HEK293T (cell line): ENCODE measurements at places on chromosomes 6 and 20.

- DNase-seq, result no peak
Measured at GRCh38 chr6:31940256-31940664, 5.6 kb upstream of the CFB start.

DNA sequence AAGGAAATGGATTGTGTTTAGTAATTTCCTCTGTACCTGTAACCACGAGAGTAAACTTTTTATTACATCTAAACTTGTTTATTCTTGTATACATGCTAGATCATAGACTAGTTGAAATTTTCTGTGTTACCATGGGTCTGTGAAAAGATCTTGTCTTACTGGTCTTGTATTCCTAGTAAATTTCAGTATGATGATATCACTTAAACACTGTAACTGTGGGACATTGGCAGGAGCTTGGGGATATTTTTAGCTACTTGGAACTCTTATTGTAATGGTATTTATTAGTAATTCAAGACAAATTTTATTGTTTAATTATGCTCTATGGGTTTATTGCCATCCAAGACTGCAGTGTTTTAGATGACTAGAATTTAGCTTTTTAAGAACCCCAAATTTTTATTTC lies 25.9 kb upstream of the TULP4 start:
- no peak for DNase-seq

GRCh38 chr6:126266664-126267063 lies 73.3 kb upstream of the CENPW start:
- DNase-seq, result no peak

GRCh38 chr20:13022401-13023155 lies 13.8 kb downstream of the SPTLC3 start:
- no peak for DNase-seq

GRCh38 chr6:24922170-24922569 lies 13.6 kb downstream of the RIPOR2 start:
- no peak for DNase-seq
